ENCODE measurements at places on chromosomes 2 and 18. TPM values are rescaled to one million over a fixed set of nuclear protein-coding genes. Genes with fewer than 3 reads are reported as not detected.

DNA sequence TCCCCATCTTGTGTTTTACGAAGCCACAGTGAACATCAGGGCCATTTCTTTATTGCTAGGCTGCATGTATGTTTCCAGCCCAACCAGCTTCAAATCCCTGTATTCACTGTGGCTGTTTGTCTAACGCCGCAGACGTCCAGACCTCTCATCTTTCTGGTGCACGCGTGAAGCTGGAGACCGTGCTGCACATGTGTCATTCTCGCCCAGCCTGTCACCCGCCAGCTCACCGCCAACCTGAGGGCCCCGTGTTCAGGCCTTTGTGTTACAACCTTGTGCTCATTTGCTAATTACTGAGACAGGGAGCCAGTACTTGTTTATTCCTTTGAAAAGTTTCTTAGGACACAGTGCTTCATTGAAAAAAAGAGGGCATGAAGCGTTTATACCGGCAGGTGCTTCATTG lies 21.4 kb downstream of the SALL3 start:
- no peaks in the 10 kb centered on the region for H3K4me1 ChIP-seq
- H3K27ac ChIP-seq: no peak overlapping the region
- no peaks in the 10 kb centered on the region for H3K36me3 ChIP-seq
- no peak for DNase-seq
- H3K4me3 ChIP-seq: no peak overlapping the region

DNA sequence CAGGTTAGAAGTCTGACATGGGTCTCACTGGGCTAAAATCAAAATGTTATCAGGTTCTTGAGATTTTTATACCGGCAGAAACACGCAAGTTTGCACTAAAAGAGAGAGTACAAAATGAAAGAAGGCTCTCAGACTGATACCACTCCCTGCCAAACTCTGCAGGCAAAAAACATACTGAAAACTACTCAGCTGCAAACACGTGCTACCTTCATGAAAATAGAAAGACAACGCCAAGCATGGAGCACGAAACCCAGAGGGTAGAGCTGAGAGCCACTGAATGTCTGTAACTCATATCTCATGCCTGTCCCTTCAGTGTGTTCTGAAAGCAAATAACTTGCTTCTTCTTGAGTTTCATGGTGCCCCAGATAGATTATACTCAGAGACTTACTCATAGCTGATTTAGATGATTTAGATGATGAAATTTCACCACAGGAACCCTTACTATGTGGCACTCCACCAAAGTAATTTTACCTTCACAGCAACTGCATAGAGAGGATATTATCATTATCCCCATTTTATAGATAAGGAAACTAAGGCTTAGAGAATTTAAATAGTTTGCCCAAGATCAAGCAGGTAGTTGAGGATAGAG lies 313.0 kb upstream of the SLC39A10 start:
- no peak overlapping the region for H3K27ac ChIP-seq
- no peaks in the 10 kb centered on the region for H3K27me3 ChIP-seq
- H3K4me1 ChIP-seq: no peaks in the 10 kb centered on the region
- H3K4me3 ChIP-seq: no peak overlapping the region
- DNase-seq: peak; percentile 71

DNA sequence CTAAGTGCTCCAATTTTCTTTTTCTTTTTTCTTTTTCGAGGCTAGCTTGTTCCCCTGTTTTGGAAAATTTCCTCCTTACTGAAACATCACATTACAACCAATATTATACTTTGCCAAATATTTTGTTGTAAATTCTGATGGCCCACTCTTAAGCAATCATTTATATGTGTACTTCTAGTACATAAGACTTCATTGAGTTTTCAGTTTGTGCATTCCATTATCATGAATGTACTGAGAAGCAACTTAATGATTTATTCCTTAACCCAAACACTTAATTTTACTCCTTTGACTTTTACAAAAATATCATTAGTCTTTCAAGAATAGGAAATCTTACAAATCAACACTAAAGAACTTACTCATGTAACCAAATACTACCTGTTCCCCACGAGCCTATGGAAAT lies 242.4 kb downstream of the ARHGAP15 start:
- H3K4me3 ChIP-seq: no peak overlapping the region
- H3K27ac ChIP-seq: no peak overlapping the region
- H3K4me1 ChIP-seq: no peaks in the 10 kb centered on the region
- no peak for DNase-seq

DNA sequence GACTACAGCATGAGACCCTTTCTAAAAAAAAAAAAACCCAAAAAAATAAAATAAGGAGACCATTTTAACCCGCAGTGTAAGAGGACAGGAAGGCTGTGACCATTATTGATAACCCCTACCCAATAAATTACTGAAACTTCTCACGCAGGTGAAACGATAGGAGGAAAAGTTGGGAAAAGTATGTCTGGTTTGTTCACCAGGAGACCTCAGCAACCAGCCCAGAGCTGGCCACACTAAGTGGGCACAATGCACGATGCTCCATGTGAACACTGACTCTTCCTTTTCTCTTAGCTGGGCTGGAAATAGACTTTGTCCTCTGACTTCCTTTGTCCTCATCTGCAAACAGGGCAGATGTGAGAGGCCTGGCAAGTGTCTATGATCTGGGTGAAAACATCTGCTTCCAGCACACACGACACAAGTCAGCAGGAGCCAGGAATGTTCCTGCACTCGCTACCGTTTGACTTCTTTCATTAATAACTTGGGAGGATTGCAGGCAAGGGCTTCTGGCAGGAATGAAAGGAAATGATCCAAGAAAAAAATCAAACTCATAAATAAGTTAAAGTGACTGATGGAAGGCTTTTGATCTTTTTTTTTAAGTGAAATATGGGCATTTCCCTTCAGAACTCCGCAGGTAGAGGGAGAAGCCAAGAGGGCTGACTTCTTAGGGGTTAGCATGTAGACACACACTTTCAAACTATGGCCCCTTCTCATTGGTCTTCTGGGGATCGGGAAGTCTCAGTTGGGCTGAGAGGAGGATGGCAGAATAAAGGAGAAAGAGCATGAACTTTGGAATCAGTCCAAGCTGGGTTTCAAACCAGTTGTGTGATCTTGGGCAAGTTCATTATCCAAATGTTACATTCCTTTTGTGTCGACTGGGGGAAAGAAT lies 137.4 kb upstream of the MYCN start:
- H3K4me3 ChIP-seq: no peak overlapping the region

- H3K27ac ChIP-seq: peak overlapping the region; percentile 3
- DNase-seq: peak; percentile 73
These were observed 3.1 kb downstream of the KCNE4 start for GRCh38 chr2:223055140-223055539.

DNA sequence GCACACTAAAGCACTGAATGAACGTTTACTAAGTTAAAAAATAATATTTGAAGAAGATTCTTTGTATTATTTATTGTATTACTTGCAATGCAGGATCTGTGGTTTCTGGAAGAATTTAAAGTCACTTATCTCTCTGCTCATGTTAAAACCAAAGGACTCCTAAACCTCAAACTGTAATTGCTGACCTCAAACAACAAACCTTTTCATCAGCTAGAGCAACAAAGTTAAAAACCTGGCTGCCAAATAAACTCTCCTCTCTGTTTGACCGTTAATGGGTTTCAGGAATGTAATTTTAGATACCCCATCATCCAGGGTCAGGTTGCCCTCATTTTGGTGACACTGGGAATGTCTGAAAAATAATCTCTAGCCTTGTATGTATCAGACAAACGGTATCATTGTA lies 239.1 kb downstream of the TGIF1 start:
- H3K4me1 ChIP-seq: peaks cover 17% of the 10 kb centered on the region
- peak overlapping the region; percentile 60 for H3K27ac ChIP-seq
- DNase-seq: peak; percentile 88
- no peak overlapping the region for H3K4me3 ChIP-seq

DNA sequence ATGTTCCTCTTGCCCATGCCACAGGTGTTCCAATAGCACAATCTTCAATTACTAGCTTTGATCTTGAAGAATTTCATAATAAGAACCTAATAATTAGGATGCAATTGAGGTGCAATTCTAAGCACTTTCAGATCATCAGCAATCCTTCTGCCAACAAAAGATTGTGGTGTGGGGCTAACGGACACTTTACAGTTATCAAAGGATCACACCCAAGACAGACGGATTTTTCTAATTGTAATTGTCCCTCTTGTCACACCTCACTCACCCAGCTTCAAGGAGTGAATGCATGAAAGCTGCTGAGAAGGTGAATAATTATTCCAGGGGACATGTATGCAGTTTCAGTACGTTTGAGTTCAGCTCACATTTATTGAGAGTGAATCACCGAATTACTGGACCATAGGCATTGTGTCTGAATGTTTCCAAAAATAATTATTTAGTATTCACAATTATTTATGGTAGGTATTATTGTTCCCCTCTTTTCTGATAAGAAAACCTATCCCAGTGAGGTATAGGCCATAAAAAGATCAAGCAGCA lies 438.5 kb upstream of the TRIB2 start:
- no peak overlapping the region for H3K27ac ChIP-seq
- H3K27me3 ChIP-seq: no peaks in the 10 kb centered on the region
- H3K4me3 ChIP-seq: no peak overlapping the region
- no peak for DNase-seq

DNA sequence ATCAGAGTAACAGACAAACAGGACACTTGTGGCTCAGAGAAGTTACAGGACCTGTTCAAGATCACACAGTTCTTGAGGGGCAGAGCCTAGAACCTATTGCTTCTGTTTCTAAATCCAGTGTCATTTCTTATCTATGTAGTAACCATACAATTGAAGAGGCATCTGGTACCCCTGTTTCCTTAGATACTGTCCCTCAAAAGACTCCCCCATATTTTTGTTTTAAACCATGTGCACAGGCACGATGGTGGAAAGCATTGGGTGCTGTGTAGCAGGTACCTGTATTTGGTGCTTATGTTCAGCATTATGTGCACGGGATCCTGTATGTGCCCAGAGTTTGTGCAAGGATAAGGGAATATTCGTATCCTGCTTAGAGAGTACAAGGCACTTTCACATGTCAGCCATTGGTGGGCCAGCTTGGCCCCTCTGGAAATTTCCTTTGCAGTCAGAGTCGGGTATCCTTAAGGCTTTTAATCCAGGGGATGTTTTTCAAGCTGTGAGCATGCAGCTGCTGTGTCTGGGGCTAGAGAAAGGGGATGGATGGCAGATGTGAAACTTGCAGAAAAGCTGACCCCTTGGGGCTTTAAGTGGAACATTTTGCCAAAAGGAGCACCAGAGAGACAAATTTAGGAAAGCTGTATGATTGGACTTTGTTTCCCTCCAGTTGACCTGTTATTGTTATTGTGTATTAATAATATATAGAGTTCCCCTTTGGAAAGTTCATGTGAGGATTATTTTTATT lies 2.1 kb downstream of the LBH start:
- H3K27ac ChIP-seq: peak overlapping the region; percentile 58
- peak overlapping the region; percentile 83 for H3K4me3 ChIP-seq
- H3K27me3 ChIP-seq: no peaks in the 10 kb centered on the region
- no peak for DNase-seq

- H3K27me3 ChIP-seq: no peaks in the 10 kb centered on the region
- H3K27ac ChIP-seq: peak overlapping the region; percentile 83
- H3K4me1 ChIP-seq: peaks cover 15% of the 10 kb centered on the region
- H3K4me3 ChIP-seq: peak overlapping the region; percentile 48
These were observed 8.7 kb upstream of the TXNDC2 start for GRCh38 chr18:9876867-9877654.

DNA sequence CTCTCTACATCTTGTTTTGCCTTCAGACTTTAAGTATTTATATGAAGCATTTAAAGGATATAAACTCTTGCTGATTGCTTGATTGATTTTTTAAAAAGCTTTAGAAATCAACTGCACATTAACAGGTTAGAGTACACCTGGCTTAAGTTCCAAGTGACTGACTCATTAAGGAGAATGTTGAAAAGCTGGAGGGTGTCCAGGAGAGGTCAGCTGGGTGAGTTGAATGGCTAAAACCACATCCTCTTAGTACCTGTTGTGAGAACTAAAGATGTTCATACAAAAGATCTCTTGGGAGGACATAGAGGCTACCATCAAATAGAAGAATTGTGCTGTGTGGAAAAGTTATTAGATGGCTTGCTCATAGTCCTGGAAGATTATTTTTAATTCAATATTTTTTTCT lies 206.8 kb downstream of the TXNL1 start:
- peak; percentile 48 for DNase-seq
- no peaks in the 10 kb centered on the region for H3K27me3 ChIP-seq
- H3K4me1 ChIP-seq: no peaks in the 10 kb centered on the region
- no peak overlapping the region for H3K27ac ChIP-seq
- no peaks in the 10 kb centered on the region for H3K36me3 ChIP-seq
- no peak overlapping the region for H3K4me3 ChIP-seq

GRCh38 chr18:58253318-58253717 lies 209.3 kb downstream of the NEDD4L start:
- H3K27me3 ChIP-seq: no peaks in the 10 kb centered on the region
- H3K4me3 ChIP-seq: no peak overlapping the region
- no peak overlapping the region for H3K27ac ChIP-seq
- H3K4me1 ChIP-seq: no peaks in the 10 kb centered on the region
- peaks cover 13% of the 10 kb centered on the region for H3K36me3 ChIP-seq
- no peak for DNase-seq

GRCh38 chr2:20035955-20036666 lies 15.3 kb downstream of the LAPTM4A start:
- no peak overlapping the region for H3K27ac ChIP-seq
- no peak for DNase-seq
- no peak overlapping the region for H3K4me3 ChIP-seq

DNA sequence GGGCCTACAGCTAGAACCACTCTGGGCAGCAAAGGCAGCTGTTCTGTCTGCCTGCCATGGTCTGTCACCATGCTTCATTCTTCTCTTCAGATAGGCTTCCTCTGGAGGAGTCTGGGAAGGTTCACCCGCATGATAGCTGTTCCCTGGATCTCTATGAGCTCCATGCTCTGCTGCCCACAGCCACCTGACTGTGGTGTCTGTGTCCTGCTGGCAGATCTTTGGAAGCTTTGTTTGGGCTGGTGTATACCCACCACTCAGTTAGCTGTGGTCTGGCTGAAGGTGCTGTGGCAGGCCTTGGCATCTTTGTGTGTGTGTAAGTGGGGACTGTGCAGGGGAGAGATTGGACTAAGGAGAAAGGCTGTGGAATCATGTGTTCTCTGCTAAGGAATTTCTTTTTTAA lies 23.4 kb downstream of the MYO1B start:
- no peak overlapping the region for H3K4me3 ChIP-seq
- H3K27me3 ChIP-seq: no peaks in the 10 kb centered on the region
- DNase-seq: no peak
- peaks cover 36% of the 10 kb centered on the region for H3K4me1 ChIP-seq
- H3K36me3 ChIP-seq: no peaks in the 10 kb centered on the region

FBXO15 gene
- 1.2 TPM for total RNA-seq

XIRP2 gene
- not detected for total RNA-seq

CFC1 gene
- not detected for total RNA-seq

PLGLB1 gene
- 0.59 TPM for total RNA-seq

B3GNT7 gene
- 1.7 TPM for total RNA-seq

CKAP2L gene
- 2.1 TPM for total RNA-seq

RIT2 gene
- not detected for total RNA-seq

HTR2B gene
- total RNA-seq: not detected

SERPINB13 gene
- not detected for total RNA-seq

Measured in astrocyte (in vitro differentiated cells and primary cell).